ENCODE measurements at places on chromosomes 16 and 17. TPM values are rescaled to one million over a fixed set of nuclear protein-coding genes. Genes with fewer than 3 reads are reported as not detected.

CYBA gene
- total RNA-seq = 319 TPM

KRTAP4-6 gene
- total RNA-seq = not detected

MEIOB gene
- not detected for total RNA-seq

WNT3 gene
- 2.0 TPM for total RNA-seq

MYOCD gene
- not detected for total RNA-seq

CHST4 gene
- total RNA-seq = not detected

FBXL19 gene
- total RNA-seq = 32.0 TPM

NPIPA5 gene
- total RNA-seq = 1.4 TPM

IL4R gene
- total RNA-seq = 10.7 TPM

BCL6B gene
- total RNA-seq = not detected

STARD3 gene
- total RNA-seq = 37.3 TPM

FOXL1 gene
- 3.9 TPM for total RNA-seq

CD79B gene
- total RNA-seq = not detected

KCNH4 gene
- 0.03 TPM for total RNA-seq

MFSD6L gene
- total RNA-seq = not detected

SLC5A11 gene
- not detected for total RNA-seq

ADAD2 gene
- 0.13 TPM for total RNA-seq

TP53TG3C gene
- 1.1 TPM for total RNA-seq

MRPS23 gene
- 63.1 TPM for total RNA-seq

TP53TG3 gene
- total RNA-seq = 5.6 TPM

ADAMTS18 gene
- total RNA-seq = 0.04 TPM

FNDC8 gene
- total RNA-seq = not detected
